Right renal pelvis (tissue), 4 donors: ENCODE measurements at places on chromosomes 16 and 17. TPM values are rescaled to one million over a fixed set of nuclear protein-coding genes. Genes with fewer than 3 reads are reported as not detected.

GRCh38 chr17:48589831-48590606 is at the start of gene HOXB3:
Gene HOXB3, minus strand, starts transcription at chr17:48590241. Its CDS starts 37,767 bp downstream, at chr17:48552474.
- DNase-seq, result peak; percentile 85

- no peak for DNase-seq
Measured at GRCh38 chr16:84460406-84461028, 43.9 kb downstream of the MEAK7 start.

DNA sequence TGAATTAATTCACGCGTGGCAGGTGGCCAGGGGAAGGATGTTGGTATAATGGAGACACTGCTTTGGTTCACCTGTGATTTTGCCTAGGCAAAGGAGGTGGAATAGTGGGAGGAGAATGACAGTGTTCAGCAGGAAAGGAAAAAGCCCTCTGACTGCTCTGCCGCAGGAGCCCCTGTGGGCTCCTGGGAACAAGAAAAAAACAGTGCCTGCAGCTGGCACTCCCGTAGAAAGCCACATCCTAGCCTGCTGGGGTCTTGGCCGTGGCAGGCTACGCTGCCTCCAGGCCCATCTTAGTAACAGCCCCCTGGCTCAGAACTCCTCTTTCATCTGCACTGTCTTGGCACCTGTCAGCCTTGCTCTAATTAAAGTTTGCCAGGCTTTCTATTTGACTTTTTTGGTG is 20.6 kb downstream of the ADORA2B start:
- DNase-seq, result no peak

GRCh38 chr17:81656835-81657234 is 493 bp upstream of the PDE6G start:
- DNase-seq, result no peak

- DNase-seq, result peak; percentile 78
Measured at GRCh38 chr16:88803264-88803987, at the start of gene CDT1. Gene CDT1, plus strand, starts transcription at chr16:88803789. Its CDS starts 43 bp downstream, at chr16:88803832.

DNA sequence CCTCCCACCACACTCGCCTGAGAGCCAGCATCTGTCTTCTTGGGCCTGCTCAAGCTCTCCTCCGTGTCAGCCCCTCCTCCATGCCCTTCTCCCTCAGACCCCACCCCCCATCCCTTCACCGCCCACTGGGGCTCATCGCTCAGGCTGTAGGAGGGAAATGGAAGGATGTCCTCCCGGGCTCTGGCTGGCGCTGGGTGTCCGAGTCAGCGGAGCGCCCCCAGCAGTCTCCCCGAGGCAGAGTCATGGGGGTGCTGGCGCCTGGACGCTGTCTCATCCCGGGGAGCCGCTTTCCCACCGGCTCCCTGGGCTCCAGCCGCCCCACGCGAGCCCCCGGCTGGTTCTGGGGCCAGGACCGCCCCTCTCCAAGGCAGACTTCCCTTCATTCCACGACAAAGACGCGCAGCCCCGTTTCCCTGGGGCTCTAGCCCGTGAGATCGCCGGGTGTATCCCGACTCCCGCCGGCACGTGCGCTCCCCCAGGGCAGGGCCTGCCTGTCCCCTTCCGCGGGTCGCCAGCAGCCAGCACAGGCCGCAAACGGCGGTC is 428 bp upstream of the ANTKMT start:
- DNase-seq, result no peak

- DNase-seq, result no peak
Measured at GRCh38 chr17:41383690-41384089, 1.6 kb upstream of the KRT34 start.

DNA sequence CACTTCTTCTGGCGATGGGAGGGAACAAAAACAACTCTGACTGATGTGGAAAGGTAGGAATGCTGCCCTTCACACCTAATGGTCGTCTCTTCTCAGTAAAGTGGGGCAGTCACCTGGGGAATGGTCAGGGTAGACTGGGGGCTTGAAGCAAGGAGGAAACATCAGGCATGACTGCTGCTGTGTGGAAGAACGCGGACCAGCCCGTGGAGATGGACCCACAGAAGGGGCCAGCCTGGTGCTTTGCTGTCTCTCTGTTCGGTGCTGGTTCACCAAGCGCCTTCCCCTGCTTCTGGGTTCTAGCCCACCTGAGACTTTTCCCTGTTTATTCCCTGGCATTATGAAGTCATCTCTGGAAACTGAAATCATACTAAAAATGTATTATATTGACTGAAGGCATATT is 96.2 kb upstream of the DNAH17 start:
- no peak for DNase-seq

GRCh38 chr17:74981979-74982662 is 5.3 kb upstream of the CDR2L start:
- no peak for DNase-seq

GRCh38 chr17:36148559-36149295 is 27.7 kb downstream of the TBC1D3B start:
- peak; percentile 48 for DNase-seq

DNA sequence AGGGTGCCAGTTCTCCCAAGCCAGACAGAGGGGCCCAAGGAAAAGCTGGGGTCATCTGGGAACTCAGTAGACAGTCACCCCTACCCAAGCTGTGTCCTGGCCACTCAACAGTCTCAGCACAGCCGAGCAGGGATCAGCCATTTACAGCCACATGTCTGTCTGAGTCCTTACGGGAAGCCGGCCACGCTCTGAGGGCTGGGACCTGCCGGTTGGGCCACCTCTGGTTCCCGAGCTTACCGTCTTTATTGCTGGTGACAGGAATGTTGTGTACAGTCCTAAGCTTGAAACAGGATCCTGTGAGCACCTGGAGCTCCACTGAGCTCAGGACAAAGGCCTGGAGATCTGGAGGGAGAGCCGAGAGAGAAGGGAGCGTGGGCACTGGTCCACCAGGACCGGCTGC is 59.8 kb downstream of the TIMM22 start:
- DNase-seq, result no peak

GRCh38 chr17:79715943-79716797 is 14.6 kb upstream of the ENPP7 start:
- no peak for DNase-seq

GRCh38 chr16:74556375-74556922 is 50.5 kb downstream of the GLG1 start:
- no peak for DNase-seq

DNA sequence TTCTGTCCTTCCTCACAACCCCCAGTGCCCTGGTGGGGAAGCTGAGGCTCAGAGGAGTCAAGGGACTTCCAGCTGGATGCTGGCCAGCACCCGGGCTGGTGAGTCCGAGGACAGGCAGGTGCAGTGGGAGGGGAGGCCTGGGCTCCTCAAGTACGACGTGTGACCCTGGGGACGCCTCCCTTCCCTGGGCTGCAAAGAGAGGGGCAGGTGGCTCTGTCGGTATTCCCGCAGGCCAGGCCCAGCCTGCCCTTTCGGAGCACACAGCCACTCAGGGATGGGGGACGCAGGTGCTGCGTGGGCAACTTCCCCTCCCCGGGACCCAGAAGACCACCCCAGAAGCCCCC is 33.1 kb upstream of the PVALEF start:
- DNase-seq, result no peak

- DNase-seq, result no peak
Measured at GRCh38 chr17:63697341-63698286, 2.3 kb downstream of the LIMD2 start.

- no peak for DNase-seq
Measured at GRCh38 chr17:15931394-15931793, 13.5 kb upstream of the ADORA2B start.

DNA sequence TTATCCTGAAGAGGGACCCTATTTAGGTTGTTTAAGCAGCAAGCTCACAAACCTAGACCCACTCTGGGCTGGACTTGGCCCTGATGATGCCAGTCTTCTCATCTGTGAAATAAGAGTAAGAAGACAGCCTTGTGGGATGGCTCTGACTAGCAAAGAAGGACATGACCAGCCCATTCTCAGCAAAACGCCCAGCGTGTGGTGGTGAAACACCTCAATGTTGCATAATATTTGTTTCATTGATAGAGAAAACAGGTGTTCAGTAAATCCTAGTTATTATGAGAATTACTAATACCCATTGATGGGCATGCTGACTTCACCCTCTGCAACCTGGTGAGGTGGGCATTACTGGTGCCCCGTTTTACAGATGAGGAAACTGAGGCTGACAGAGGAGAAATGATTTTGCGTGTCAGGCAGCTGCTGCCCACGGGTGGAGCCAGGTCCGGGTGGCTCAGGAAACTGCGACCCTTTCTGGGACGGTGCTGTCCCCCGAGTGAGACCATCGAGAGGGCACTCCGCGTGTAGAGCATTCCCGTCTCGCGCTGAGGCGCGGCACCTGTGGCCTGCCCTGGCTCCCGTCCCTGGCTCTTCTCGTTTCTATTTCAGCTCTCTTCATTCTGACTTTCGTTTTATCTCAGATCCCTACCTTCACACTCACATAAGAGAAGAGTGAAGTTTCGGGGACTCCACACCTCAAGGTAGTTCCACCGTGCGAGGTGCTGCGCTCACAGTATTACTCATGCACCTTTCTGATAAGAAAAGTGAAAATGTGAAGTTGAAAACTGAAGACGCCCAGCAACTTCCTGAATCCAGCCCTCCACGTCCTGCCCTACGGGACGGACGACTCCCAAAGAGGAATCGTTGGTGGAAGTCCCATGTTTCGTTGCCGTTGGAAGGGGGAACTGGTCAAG is 48.5 kb downstream of the IRF8 start:
- no peak for DNase-seq

- no peak for DNase-seq
Measured at GRCh38 chr17:7263801-7264078, 1.5 kb upstream of the CLDN7 start.

- DNase-seq, result no peak
Measured at GRCh38 chr16:58456193-58456592, 43.8 kb upstream of the NDRG4 start.

- no peak for DNase-seq
Measured at GRCh38 chr17:45325810-45326209, 9.0 kb upstream of the MAP3K14 start.

DNA sequence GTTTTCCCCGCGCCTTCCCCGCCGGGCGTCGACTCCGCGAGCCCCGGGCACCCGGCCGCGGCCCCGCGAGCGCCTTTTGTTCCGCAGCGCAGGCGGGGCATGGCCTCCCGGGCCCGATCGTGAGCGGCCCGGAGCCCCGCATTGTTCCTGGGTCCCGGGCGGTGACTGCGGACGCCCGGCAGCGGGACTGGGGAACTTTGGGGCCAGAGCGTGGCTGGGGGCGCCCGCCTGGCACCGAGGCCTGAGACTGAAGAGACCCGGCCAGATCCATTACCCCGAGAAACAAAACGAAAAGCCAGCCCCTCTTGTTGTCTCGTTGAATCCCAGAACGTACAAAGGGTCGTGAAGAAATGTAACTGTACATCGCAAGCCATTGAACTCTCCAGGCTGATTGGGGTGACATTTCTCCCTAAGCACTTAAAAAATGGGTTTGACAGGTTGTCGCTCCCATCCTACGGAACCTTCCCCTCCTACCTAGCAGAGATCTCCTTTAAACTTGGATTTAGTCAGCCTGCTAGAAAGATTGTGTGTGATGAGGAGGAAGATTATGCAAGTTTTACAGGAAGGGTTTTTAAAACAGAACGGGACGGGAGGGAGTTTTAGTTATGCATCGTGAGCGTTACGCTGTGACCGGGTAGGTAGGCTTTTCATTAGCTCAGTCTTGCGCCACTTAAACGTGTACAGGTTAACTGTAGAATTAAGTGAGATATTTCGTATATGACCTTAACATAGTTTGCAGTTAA is 825 bp downstream of the METTL9 start:
- peak; percentile 29 for DNase-seq

- DNase-seq, result no peak
Measured at GRCh38 chr16:60073376-60073775, 1339.3 kb upstream of the GOT2 start.

- DNase-seq, result no peak
Measured at GRCh38 chr17:72412650-72413076, 291.8 kb downstream of the SOX9 start.

- no peak for DNase-seq
Measured at GRCh38 chr17:2266045-2266864, 37.3 kb downstream of the SMG6 start.

GRCh38 chr17:31499771-31500554 is 108.5 kb downstream of the RAB11FIP4 start:
- DNase-seq, result no peak

GRCh38 chr17:15291674-15292361 is 26.7 kb upstream of the PMP22 start:
- DNase-seq, result no peak

GRCh38 chr16:71423865-71424264 is 18.0 kb downstream of the TLE7 start:
- DNase-seq, result no peak

DNA sequence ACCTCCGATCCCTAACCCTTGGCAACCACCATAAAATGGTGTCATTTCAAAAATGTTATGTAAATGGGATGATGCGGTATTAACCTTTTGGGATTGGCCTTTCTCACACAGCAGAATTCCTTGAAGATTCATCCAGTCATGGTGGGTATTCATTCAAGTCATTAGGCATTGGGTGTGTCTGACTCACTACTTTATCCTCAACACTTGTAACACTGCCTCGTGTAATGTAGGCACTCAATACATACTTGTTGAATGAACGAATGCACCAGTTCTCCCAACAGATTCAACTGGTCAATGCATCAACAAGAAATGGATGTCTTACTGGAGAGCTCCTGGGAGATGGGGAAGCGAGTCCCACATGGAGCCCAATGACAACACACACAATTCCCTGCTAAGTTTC is 21.8 kb upstream of the GAN start:
- DNase-seq, result no peak

DNA sequence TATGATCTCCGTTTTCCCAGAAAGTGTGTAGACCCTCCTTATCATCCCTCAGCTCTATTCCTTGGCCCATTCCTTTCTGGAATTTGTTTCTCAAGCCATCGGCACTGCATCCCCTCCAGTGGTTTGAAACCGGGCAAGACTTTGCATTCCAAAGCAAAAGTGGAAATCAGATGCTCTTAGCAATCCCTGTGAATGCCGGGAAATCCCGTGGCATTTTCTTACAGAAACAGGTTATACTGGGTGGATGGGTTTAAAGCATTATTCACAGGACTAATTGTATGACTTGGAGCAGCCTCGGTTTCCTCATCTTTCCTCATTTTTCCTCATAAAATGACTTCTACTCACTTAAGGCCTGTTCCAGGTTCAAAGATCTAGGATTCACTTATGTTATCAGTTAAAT is 52.0 kb downstream of the MAP2K6 start:
- no peak for DNase-seq

Gene NOL11
- 94.6 TPM for polyA plus RNA-seq

Gene KCNJ16
- polyA plus RNA-seq, result 146 TPM

Gene SEC14L1
- 93.4 TPM for polyA plus RNA-seq

Gene EPOP
- polyA plus RNA-seq, result 1.5 TPM

Gene RNF112
- 0.98 TPM for polyA plus RNA-seq

Gene NLRC3
- 2.0 TPM for polyA plus RNA-seq

Gene RAP1GAP2
- polyA plus RNA-seq, result 23.3 TPM

Gene BLTP2
- polyA plus RNA-seq, result 77.8 TPM
